ENCODE measurements at places on chromosomes 16 and 17.

DNA sequence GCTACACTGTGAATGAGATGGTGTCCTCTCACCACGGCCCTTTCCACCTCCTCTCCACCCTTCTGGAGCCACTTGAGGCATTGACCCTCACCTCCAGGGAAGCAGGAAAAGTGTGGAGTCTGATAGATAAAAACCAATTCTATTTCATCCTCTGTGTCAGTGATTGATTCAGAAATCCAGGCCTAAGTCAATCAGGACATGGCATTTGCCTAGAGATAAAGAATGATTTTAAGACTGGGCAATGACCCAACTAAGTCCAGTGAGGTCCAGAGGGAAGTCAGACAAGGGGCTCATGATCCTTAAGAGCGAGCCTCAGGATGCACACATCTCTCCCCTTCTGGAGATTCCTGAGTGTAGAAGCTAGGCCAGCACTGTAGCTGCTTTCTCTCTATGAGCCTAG lies 41.1 kb upstream of the TNRC6A start:
- DNase-seq = no peak

- DNase-seq = no peak
Measured at GRCh38 chr17:64546716-64547115, 39.9 kb downstream of the CEP95 start.

- no peak for DNase-seq
Measured at GRCh38 chr16:27859020-27859419, 204.5 kb downstream of the GSG1L start.

DNA sequence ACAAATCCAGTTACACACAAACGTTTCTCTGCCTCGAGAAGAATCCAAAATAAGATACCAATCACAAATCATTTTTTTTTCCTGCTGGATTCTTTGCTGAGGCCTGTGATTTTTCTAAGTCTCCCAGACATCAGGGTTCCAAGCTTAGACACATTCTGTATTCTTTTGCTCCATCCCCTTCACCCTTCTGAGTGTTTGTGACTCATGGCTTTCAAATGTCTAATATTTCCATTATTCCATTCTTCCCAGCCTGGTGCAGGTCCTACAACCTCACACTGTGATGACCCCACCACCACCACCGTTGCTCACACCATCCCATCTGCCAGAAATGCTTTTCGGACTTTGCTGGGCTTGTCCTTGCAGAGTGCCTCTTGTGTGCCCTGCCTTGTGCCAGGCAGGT lies 480.1 kb downstream of the SOX9 start:
- no peak for DNase-seq

GRCh38 chr17:39529455-39529854 lies 68.2 kb downstream of the CDK12 start:
- no peak for DNase-seq

- no peak for DNase-seq
Measured at GRCh38 chr16:66004699-66005098, 361.8 kb upstream of the CDH5 start.

DNA sequence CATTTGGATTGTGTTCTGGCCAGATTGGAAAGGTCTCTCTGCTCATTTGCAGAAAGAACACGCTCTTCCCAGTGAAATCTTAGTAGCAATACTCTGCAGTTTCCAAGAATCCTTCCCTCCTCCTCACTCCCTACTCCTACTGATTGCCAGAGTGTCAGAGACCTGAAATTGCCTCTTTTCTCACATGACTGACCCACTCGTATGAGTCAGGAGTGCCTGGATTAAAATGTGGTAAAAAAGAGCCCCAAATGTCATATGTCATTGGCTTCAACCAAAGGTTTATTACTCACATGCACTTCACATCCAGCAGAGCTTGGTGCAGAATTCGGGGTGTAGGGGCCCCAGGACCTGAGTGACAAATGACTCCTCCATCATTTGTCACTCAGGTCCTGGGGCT lies 39.7 kb upstream of the IRX3 start:
- DNase-seq = no peak

- DNase-seq = no peak
Measured at GRCh38 chr17:63476459-63476853, 405 bp upstream of the ACE start.

- peak; percentile 8 for DNase-seq
Measured at GRCh38 chr16:72241930-72242329, 70.0 kb upstream of the PMFBP1 start.

- no peak for DNase-seq
Measured at GRCh38 chr16:77599793-77600415, 122.4 kb upstream of the NUDT7 start.

DNA sequence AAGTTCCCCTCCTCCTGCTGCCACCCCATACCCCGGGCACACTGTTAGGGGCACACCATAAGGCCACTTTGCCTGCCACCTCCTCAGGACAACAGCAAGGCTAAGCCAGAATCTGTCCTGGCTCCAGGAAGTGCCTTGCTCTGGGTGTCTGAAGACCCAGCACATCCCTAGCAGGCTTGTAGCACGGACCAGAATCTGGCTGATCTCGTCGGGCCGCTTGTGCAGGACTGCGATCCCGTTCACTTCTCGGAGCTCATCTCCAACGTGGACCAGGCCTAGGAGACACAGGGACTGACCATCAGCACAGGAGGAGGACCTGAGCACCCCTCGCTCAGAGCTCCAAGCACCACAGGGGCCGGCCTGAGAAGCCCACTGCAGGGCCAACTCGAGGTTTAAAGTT lies 7.4 kb downstream of the MPP3 start:
- DNase-seq = no peak

DNA sequence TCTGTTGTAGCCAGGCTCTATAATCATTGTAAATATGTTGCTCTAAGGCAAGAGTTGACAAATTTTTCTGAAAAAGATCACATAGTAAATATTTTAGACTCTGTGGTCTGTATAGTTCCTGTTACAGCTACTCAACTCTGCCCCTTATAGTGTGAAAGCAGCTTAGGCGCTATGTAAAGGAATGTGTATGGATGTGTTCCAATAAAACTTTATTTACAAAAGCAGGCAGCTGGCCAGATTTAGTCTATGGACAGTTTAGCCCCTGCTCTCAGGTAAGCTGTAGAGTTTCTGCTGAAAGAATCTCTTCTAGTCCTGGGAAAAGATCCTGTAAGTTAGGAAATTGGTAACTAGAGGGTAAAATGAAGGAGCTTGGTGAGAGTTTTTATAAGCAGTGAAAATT lies 133.1 kb downstream of the SALL1 start:
- DNase-seq = no peak

- no peak for DNase-seq
Measured at GRCh38 chr16:64919929-64920607, 201.8 kb downstream of the CDH11 start.

DNA sequence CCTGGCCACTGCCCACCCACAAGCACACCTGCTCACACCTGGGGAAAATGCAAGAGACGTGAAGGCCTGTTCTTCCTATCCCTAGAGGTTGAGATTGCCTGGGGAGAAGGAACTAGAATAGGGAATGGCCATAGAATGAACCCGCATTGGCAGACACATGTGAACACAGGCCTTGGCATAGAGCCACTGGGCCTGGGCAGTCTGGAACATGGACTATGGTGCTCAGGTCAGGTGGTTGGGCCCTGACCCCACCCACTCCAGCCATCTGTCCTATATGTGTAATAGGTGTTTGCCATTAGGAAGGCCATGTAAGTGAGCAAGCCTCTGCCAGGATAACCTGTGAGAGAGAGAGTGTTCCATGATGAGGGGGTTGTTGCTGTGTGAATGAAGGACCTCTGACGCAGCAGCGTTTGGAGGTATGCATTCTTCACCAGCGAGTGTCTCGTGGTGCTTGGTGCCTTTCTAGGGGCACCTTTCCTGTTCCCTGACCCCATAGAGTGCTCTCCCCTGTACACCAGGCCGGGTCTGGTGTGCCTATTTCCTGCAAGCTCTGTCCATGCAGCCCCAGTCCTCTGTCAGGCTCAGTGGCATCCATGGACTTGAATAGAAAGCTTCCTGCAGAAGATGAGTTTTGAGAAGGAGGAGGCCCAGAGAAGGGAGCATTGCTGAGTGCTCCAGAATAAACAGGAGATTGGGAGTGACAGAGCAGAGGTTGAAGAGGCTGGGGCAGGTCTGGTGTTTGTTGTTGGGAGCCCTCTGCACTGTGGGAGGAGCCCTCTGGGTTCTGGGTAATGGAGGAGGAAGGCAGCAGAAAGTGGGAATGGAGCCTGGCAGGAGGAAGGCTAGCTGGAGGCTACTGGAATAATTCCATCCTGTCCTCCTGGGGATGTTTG lies 15.6 kb downstream of the CTRL start:
- DNase-seq = no peak

GRCh38 chr16:28326881-28327610 lies 34.7 kb downstream of the SBK1 start:
- DNase-seq = no peak

- DNase-seq = no peak
Measured at GRCh38 chr16:53374800-53375199, 59.5 kb upstream of the RBL2 start.

DNA sequence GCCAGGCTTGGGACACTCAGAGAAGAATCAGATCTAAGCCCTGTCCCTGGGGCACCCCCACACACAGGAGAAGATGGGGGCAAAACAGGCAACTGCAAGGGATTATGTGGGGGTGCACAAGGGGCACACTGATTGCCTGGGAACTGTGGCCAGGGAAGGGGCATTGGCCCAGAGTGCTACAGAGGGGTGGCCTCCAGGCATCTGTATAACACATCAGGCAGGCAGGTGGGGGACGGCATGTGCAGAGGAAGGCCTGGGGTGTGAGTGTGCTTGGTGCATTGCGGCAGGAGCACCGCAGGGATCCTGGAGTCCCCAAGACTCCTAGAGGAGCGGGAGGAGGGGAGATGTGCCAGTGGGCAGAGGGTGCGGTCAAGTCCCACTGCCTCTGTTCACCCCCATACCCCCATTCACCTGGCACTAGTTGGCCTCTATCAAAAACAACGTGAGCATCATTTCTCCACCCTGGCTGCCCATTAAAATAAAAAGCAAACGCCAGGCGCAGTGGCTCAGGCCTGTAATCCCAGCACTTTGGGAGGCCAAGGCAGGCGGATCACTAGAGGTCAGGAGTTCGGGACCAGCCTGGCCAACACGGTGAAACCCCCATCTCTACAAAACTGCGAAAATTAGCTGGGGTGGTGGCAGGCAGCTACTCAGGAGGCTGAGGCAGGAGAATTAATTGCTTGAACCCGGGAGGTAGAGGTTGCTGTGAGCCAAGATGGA lies 41.5 kb downstream of the C16orf82 start:
- no peak for DNase-seq

DNA sequence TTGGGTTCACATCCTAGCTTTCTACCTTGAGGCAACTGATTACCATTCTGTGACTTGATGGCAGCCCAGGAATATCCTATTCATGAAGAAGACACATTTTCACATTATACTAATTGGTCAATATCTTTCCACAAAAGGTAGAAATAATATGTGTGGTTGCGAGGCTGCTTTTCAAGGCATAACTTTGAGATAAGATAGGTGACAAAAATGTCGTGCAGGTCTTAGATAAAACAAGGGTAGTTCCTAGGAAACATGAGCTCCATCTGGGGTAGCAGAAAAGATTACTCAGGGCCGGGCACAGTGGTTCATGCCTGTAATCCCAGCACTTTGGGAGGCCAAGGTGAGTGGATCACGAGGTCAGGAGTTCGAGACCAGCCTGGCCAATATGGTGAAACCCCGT lies 22.3 kb upstream of the TEKT3 start:
- DNase-seq = no peak

DNA sequence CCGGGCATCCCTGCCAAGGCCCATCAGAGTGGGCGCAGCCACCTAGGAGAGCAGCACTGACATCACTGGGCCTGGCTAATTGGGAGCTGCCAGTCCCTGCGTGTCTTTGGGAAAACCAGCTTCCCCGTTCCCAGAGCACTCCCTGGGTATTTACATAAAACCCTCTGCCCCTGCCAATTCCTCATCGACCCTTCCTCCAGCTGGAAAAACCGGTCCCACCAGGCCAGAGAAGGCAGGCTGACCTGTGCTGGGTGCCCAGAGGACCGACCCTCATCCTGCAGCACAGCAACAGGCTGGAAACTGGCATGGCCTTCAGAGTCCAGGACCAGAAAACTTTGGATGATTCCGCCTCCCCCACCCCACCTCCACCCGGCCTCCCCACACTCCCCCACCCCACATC lies 8.2 kb upstream of the FOXN1 start:
- DNase-seq = no peak

DNA sequence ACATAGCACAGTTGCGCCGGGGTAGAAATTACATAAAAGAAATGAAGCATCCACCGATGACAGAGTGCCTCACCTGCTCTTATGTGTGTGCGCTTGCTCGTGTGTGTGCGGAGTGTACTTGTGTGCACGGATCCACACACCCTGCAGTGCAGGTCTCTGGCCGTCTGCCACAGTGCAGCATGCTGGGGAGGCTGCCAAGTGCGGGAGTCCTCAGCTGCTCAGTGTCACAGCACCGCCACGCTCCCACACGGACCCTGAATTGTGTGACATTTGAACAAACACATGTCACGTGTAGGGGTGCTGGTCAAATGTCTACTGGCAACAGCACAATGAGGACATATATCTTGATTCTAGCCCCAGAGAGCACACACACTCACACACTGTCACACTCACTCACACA lies 243.0 kb upstream of the MYOCD start:
- no peak for DNase-seq

- no peak for DNase-seq
Measured at GRCh38 chr16:57825298-57826044, 23.2 kb upstream of the KIFC3 start.

DNA sequence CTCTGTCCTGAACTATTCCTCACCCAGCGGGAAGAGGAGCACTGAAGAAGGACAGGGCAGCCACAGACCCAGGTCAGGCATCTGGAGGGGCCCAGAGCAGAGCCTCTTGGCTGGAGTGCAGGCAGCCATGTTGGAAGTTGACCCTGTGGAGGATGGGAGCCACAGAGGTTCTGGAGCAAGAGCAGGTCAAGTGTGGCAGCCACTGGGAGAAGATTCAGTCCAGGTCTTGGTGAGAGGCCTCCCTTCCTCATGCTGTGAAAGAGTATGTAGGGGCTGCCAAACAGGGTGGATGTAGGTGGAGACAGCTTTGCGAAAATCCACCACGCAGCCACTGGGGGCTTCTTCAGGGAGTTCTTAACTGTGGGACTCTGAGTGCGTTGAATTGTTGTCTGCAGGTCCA lies 590 bp upstream of the CD79B start:
- DNase-seq = no peak

DNA sequence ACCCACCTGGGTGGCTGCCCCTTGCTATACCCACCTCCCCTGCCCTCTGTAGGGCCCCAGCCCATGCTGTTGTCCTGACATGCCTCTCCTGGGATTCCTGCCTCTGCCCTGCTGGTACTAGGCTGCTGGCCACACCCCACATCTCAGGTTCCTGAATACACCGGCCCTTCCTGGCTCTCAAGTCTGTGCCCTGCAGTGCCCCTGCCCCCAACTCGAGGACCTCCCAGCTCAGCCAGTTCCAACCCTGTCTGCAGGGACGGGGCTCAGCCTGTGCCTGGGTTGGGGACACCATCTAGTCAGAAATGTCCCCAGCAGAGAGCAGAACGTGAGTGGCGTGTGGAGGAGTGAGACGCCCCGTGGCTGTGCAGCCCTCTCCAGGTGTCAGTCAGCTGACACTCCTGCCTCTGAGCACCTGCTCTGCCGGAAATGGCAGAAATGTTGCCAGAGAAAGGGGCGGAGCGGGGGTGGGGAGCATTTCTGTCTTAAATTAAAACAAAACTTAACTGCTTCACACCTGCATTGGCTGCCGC lies 28.7 kb downstream of the ACSF3 start:
- DNase-seq = no peak

- no peak for DNase-seq
Measured at GRCh38 chr17:69853541-69854224, 221.3 kb upstream of the KCNJ16 start.

All from hippocampal formation (tissue), 2 donors.